ENCODE measurements at places on chromosomes 1 and 21.

DNA sequence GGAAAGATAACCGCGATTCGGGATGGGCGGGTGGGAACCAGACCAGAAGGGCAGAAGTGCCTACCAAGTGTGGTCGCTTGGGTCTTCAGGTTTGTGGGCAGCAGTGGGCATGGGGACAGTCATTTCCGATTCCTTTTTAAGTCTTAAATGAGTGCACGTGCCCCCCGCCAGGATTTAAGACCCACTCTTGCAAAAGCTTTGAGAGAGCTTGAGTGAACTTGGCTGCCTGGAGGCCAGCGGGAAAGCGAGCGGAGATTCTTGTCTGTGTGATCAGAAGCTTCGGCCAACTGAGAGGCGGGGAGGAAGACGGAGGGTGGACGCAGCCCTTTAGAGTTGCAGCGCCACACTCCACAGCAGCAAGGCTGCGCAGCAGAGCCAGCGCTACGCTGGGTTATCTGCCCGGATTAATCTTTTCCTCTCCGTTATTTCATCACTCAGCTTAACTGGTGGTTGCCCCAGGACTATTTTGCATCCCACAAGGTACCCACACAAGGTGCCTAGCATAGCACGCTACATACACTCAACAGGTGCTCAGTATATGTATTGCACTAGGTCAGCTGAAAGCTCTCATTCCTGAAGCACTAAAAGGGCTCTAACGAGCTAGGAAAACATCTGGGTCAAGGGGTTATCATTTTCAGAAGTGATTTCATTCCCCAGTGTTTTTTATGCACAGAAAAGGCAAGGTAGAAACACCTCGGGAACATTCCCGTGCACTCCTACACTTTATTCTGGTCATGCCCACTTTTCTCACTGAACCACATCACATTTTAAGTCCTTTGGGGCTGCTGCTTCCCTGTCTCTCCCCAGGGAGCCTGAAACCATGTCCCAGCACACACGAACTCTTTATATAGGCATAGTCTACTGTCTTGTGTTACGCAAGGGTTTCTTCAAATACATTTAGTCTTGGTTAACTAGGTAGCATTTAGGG lies 1.5 kb upstream of the BATF3 start:
- DNase-seq, result no peak

- DNase-seq, result no peak
Observed at GRCh38 chr21:34348890-34349519, 14.8 kb upstream of the KCNE2 start.

DNA sequence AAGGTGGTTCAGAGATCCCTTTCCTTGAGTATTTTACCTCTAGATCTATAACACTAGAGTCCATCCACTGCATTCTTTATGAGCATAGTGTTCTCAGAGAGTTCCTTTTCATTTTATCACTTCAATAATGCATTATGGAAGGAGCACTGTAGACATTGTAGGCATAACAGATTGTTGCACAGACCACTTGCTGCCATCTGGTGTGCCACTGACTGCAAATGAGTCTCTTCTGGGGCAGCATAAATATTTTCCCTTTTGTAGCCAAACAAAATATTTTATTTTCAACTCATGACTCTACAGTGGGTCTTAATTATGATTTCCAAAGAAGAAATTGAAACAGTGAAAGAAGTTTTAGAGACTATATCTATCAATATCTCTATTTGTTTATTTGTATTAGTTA lies 290.4 kb downstream of the OLFM3 start:
- no peak for DNase-seq

DNA sequence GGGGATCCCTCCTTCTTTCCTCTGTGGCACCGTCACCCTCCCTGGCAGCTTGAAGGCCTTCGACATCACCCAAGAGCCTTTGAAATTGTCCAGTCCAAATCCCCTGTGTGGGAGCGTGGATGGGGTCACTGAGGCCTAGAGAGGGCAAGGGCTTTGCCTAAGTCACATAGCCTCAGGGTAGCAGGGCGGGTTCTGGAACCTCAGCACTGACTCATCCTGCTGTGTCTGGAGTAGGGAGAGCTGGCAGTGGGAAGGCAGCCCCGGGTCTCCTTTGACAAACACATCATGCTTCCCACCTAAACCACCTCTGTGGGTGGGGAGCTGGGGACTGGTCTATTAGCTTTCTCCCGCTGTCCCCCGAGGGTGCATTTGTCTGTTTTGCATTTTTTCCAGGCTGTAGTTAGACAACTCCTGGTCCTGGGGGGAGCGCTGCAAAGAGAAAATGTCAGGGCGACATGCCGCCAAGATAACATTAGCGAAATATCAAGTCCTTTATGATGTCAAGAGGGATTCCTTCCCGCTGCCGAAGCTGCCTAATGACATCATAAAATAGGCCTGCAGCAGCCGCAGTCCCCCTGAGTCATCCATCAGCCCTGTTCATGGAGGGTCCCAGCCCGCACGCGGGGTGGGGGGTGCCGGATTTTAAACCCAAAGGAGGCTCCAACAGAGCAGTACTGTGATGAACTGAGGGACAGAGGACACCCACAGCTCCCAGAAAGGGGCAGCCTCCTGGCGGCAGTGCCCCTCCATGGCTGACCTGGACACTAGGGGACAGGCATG lies 77.0 kb upstream of the POU3F1 start:
- DNase-seq, result no peak

DNA sequence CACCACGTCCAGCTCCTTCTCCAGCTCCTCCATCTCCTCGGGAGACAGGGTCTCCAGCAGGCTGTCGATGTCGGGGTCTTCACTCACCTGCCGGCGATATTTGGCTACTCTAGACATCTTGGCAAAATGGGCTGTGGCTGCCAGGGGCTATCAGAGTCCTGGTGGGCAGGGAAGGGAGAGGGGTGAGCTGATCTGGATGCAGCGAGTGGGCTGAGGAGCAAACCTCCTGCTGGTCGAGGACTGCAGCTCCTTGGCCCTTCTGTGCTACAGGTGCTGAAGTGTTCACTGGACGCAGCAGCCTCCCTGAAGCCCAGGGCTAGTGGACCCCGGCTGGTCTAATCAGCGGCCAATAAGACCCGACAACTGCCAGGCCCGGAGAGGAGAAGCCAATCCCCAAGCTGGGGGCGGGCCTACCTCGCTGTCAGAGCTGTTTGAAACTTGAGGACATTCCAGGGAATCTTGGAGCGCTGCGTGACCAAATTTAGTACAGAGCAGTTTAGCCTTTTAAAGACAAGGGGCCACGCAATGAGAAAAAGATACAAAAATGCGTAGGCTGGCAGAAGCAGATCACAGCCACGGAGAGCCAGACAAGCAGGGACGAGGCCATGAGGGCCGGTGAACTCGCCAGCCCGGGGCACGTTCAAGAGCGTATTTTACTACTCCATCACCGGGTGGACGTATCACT lies at the start of gene LMOD1:
TSS of gene LMOD1 (minus strand) at position 325 of the 685 bp plus-strand sequence. CDS start at position 117, 208 bp downstream.
- DNase-seq, result no peak

DNA sequence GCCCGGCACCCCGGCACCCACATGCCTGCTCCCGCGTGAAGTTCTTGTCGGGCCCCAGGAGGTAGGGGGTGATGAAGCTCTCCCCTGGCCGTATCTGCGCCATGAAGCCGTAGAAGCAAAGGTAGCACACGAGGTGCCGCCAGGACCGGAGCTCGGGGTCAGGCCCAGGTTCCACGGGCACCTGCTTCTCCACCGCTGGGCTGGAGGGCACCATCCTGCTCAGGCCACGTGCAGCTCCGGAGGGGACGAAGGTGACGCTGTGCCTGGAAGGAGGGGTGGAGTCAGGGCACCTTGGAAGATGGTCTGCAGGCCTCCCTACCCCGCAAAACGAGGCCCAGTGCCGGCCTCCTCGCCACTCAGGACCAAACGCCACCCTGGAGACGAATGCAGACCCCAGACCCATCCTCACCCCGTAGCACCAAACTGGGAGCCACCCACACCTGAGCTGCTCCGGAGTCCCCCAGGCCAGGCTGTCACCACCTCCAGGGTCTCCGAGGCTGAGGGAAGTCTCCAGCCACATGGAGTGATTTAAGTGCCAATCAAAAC lies 4.4 kb downstream of the SLC19A1 start:
- DNase-seq, result no peak

DNA sequence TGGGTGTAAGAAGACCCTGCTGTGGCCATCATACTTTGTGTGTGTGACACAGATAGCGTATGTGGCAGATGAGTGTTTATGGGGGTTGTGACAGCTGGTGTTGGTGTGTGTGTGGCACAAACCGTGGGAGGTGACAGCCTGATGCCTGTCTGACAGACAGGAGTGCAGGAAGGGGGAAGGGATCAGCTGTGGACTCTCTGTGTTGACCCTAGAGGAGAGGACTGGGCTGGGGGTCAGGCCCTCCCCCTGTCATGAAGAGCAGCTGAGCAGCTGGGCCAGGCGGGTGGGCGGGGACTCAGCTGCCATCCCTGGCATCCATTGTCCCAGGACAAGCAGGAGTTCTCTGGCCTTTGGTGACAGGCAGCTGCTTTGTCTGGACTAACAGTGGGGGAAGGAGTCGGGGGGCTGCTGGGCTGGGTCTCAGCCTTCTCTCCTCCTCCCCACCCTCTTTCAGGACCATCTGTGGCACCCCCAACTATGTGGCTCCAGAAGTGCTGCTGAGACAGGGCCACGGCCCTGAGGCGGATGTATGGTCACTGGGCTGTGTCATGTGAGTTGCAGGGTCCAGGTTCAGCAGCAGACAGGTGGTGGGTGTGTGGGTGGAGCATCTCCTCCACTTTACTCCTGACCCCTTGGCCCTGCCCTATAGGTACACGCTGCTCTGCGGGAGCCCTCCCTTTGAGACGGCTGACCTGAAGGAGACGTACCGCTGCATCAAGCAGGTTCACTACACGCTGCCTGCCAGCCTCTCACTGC lies 2.3 kb downstream of the PLK3 start:
- no peak for DNase-seq

DNA sequence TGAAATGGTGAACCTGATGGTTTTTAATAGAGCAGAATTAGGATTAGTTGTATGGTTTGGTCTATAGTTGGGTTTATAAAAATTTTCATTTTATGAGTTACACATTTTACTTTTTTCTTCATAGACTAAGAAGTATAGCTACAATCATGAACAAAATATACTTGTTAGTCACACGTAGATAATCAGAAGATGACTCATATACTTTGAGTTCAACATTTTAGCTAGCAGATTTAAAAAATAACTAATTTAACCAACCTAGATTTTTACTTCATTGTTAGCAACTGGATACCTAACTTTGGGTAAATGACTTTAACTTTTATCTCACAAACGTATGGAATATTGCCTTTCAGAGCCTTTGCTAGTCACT lies 27.9 kb downstream of the MORC3 start:
- no peak for DNase-seq

- no peak for DNase-seq
Observed at GRCh38 chr1:37926038-37926924, 20.6 kb downstream of the INPP5B start.

- no peak for DNase-seq
Observed at GRCh38 chr1:2569060-2569459, 12.9 kb downstream of the TNFRSF14 start.

- no peak for DNase-seq
Observed at GRCh38 chr1:151978922-151979321, 14.7 kb downstream of the S100A10 start.

- DNase-seq, result no peak
Observed at GRCh38 chr1:167500283-167500860, 18.0 kb downstream of the CD247 start.

- peak; percentile 61 for DNase-seq
Observed at GRCh38 chr1:206503591-206504362, 3.6 kb upstream of the RASSF5 start.
